ENCODE measurements at places on chromosomes 13 and 19. TPM values are rescaled to one million over a fixed set of nuclear protein-coding genes. Genes with fewer than 3 reads are reported as not detected.

The ZAR1L gene
- total RNA-seq: not detected

The PGLYRP1 gene
- not detected for total RNA-seq

The REX1BD gene
- 62.1 TPM for total RNA-seq

The ZNF547 gene
- 4.5 TPM for total RNA-seq

The LAMP1 gene
- total RNA-seq: 223 TPM

The ZNF578 gene
- total RNA-seq: 5.1 TPM

The HRC gene
- 5.1 TPM for total RNA-seq

The RTBDN gene
- total RNA-seq: not detected

The PTH2 gene
- not detected for total RNA-seq

The NCR1 gene
- not detected for total RNA-seq

The CLIP3 gene
- total RNA-seq: 14.9 TPM

The IZUMO2 gene
- total RNA-seq: not detected

The BABAM1 gene
- total RNA-seq: 67.7 TPM

The C5AR2 gene
- total RNA-seq: 2.1 TPM
